ENCODE measurements at places on chromosomes 5 and 9. TPM values are rescaled to one million over a fixed set of nuclear protein-coding genes. Genes with fewer than 3 reads are reported as not detected.

GRCh38 chr9:135212961-135213360 lies 125.5 kb downstream of the OLFM1 start:
- DNase-seq: peak; percentile 20

The MYO10 gene
- total RNA-seq: 7.2 TPM

The BRD3OS gene
- 4.9 TPM for total RNA-seq

The SPATA31E1 gene
- total RNA-seq: not detected

DNA sequence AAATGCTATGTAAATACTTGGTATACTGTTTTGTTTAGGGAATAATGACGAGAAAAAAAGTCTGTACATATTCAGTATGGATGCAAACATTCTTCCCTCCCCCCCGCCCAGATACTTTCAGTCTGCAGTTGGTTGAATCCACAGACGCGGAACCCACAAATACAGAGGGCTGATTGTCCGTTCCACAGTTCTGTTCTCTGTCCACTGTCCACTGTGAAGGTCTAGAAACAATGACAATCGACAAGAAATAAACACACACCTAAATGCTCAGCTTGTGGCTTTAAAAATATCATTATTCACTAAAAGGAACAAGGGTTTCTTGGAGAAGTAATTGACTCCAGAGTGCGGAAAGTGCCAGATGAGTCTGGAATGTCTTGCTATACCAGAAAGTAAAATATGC lies 109.1 kb downstream of the TMEM161B start:
- no peak for DNase-seq

The ELOVL7 gene
- 0.73 TPM for total RNA-seq

- no peak for DNase-seq
These were observed 220.7 kb upstream of the MSX2 start for GRCh38 chr5:174503461-174504265.

DNA sequence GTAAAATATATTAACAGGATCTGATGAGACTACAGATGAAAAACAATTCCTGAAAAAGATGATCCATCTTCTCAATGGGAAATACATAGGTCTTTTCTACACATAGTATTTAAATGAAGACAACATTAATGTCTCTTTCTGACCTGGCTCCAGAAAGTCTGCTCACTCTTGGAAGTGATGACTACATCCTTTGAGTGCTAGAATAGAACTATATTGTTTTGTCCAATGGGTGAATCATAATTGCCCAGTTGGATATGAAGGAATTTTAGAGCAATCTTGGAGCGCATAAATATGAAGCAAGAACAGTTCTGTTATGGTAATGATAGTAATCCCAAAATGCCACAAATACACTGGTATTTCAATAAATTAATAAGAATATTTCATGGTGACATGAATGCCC lies 322.1 kb downstream of the DEPDC1B start:
- DNase-seq: no peak

The TGFBI gene
- total RNA-seq: 49.9 TPM

GRCh38 chr5:65268525-65268924 lies 213.2 kb downstream of the ADAMTS6 start:
- DNase-seq: peak; percentile 44

GRCh38 chr5:19496056-19496455 lies 491.9 kb downstream of the CDH18 start:
- DNase-seq: no peak

The DMGDH gene
- total RNA-seq: 2.2 TPM

GRCh38 chr5:16952968-16953671 lies 17.0 kb upstream of the MYO10 start:
- no peak for DNase-seq

- DNase-seq: peak; percentile 71
These were observed 6.9 kb upstream of the TPM2 start for GRCh38 chr9:35696520-35697215.

The BARHL1 gene
- total RNA-seq: not detected

- DNase-seq: no peak
These were observed 153.5 kb downstream of the TTLL11 start for GRCh38 chr9:121939643-121940042.

The ROPN1L gene
- not detected for total RNA-seq

The GFRA3 gene
- total RNA-seq: 0.94 TPM

- no peak for DNase-seq
These were observed 6.3 kb downstream of the LHX3 start for GRCh38 chr9:136198605-136199083.

- no peak for DNase-seq
These were observed 146.8 kb downstream of the MUSK start for GRCh38 chr9:110815361-110815760.

All from Right ventricle myocardium superior (tissue), 1 donor.